Fibroblast of gingiva (primary cell): ENCODE measurements at places on chromosomes 1 and 21.

DNA sequence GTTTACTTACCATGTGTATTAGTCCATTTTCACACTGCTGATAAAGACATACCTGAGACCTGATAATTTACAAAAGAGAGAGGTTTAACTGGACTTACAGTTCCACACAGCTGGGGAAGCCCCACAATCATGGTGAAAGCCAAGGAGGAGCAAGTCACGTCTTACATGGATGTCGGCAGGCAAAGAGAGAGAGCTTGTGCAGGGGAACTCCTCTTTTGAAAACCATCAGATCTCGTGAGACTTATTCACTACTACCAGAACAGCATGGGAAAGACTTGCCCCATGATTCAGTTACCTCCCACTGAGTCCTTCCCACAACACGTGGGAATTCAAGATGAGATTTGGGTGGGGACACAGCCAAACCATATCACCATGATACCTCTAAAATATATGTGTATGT is 39.3 kb upstream of the ERRFI1 start:
- DNase-seq: no peak

GRCh38 chr1:228358039-228358763 is 48.4 kb downstream of the TRIM11 start:
- no peak for DNase-seq

- DNase-seq: no peak
Observed at GRCh38 chr1:216812966-216813365, 89.7 kb upstream of the ESRRG start.

- no peak for DNase-seq
Observed at GRCh38 chr1:55065648-55066047, 26.3 kb downstream of the PCSK9 start.

- DNase-seq: no peak
Observed at GRCh38 chr1:207993477-207994445, 82.8 kb upstream of the CD34 start.

DNA sequence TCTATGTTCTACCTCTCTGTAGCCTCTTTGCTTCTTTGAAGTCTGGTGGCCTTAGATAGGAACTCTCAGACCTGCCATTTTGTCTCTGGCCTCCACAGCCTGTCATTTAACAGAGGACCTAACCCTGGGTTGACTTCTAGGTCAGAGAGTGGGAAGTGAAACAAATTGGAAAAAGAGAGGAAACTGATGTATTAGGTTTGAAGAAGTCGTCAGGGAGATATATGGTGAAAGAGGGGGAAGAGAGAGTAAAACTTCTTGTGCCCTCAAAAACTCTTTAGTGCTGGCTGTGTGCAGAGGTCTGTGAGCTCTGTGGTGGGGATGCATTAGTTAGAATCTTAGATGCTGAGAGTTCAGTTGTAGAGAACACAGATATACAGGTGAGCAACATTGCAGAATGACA is 30.2 kb upstream of the CD1D start:
- DNase-seq: no peak

DNA sequence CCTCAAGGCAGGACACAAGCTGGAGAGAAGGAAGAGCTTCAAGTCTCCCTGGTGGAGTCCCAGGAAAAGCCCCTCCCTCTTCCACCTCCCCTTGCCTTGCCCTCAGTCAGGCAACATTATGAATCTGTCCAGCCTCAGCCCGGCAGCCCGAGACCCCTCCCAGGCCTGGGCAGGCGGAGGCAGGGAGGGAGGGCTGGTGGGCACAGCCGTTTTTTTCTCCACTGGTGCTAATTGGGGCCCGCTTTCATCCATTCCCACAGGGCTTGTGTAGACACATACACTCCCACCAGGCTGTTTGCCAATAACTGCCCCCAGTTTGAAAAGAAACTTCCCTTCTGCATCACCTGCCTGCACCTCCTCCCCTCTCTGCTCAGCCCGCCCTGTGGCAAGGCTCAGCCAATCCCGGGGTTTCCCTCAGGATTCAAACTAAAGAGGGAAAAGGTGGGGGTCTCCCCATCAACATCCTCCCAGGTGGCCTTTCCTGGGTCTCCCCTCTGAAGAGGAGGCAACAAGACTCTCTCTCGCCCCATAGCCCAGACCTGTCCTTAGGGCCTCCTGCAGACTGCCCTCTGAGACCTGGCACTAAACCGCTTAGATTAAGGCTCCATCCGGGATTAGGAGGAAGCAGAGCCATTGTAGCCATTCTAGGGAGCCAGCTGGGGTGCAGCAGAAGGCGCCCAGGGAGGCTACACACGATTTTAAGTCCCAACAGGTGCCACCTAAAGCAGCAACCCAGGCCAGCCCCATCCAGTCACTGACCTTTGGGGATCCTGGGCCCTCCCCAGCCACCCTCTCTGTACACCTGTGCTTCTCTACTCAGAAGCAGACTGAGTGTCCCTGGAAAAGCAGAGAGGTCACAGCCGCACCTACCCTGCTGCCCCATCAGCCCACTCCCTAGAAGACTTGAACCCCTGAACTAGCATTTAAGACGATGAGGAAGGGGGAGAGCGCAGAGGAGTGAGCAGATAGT is 3.5 kb downstream of the IGSF9 start:
- no peak for DNase-seq

GRCh38 chr1:17097147-17097546 is 22.1 kb downstream of the PADI2 start:
- no peak for DNase-seq

- DNase-seq: no peak
Observed at GRCh38 chr1:29531596-29531995, 295.3 kb downstream of the PTPRU start.

GRCh38 chr1:178188306-178188705 is 94.4 kb downstream of the RASAL2 start:
- no peak for DNase-seq

DNA sequence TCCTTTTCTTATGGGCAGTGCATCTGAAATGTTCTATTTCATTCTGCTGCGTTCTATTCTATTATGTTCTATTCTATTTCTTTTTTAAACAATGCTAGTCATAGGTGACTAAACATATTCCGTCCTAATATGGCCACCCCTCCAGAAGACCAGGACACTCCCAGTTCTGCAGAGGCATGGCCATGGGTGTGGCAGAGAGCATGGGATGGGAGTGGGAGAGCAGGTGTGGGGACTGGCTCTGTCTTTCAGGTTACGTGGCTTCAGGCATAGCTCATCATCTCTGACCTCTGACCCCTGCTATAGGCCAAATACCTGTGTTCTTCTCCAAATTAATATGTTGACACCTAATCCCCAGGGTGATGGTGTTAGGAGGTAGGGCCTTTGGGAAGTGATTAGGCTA is 33.4 kb upstream of the TLR5 start:
- DNase-seq: no peak

- DNase-seq: peak; percentile 10
Observed at GRCh38 chr1:17826165-17826488, 71.0 kb downstream of the ACTL8 start.

GRCh38 chr1:20574686-20575540 is 14.0 kb upstream of the CDA start:
- DNase-seq: peak; percentile 52

GRCh38 chr1:182861994-182862393 is 22.8 kb downstream of the DHX9 start:
- DNase-seq: no peak

- no peak for DNase-seq
Observed at GRCh38 chr1:167499664-167500101, 18.6 kb downstream of the CD247 start.

DNA sequence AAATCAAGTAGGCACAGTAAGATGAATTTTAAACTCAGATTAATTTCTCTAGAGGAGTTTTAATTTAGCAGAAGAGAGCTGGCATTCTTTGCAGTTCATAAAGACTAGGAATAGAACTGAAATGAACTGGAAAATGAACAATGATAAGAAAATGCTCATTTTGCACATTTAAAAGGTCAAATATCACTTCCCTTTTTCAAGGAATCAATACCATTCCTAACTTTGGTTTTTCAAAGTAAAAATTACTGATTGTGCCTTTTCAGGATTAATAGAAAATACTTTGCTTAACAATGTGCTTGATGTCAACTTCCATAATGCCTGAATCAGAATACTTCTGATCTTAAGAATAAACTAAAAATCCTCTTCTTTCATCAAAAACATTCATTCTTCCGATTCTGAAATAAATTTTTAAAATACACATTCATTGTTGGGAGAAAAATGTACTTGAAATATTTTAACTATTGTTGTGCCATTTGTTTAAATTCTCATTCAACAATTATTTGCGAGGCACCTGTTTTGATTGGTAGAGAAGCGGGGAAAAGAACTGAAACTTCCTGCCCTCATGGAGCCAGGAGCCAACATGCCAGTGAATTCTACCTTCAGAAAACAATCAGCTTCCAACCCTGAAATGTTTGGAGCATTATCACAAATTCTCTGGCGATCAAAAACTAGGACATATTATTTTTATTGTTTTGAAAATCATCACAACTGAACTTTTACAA is 2.1 kb downstream of the SCAF4 start:
- DNase-seq: no peak
